ENCODE measurements at places on chromosomes 3 and 15.

DNA sequence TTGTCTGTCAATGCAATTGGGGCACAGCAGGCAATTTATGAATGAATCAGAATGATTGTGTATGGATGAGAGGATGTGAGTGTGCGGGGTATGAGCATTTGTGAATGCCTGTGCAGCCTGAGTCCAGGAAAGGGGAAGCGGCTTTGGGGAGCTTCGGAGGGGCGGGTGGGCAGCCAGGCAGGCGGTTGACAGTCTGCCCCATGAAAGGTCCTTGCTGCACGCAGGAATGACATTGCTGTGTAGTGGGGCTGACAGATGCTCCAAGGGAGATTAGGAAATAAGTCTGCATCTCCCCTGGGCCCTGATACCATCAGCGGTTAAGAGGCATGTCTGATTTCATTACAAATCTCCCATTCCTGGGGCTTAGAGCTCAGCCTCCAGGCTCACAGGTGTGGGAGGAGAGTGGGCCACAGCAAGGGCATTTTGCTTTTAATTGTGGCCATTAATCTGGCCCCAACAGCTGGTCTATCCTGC, 26.4 kb upstream of the TSPAN3 start:
- no peak for DNase-seq

DNA sequence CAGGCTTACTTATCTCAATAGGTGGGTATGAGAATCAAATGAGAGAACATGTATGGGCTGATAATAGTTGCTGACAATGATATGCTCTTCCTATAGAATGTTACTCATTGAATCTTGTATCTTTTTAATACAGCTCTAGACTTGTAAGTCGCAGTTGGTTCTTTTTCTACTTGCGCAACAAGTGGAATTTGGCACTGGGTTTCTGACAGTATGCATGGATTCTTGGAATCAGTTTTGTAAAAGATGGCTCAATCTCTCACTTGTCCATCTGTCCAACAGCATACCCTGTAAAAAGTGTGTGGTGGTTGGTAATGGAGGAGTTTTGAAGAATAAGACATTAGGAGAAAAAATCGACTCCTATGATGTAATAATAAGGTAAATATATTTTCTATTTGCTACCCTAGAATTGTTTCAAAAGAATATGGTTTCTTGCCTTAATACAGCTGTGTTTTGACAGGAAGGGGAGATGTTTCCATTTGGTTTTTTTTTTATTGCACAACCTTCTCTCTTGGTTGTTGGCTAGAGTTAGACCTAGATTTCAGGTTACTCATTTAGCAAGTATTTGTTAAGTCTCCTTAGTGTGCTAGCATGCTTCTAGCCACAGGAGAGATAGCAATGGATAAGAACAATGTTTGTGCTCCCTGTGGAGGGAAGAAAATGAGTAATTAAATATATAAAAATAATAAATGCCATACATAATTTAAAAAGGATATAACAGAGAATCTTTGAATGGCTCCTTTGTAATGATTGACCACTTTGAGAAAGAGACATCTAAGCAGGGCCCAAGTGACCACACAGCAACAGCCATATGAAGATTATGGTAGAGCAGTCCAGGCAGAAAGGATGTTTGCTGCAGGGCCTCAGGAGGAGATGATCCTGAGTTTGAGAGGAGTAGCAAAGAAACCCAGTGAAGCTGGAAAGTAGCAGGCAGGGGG, 21.8 kb downstream of the ST3GAL6 start:
- no peak for DNase-seq

DNA sequence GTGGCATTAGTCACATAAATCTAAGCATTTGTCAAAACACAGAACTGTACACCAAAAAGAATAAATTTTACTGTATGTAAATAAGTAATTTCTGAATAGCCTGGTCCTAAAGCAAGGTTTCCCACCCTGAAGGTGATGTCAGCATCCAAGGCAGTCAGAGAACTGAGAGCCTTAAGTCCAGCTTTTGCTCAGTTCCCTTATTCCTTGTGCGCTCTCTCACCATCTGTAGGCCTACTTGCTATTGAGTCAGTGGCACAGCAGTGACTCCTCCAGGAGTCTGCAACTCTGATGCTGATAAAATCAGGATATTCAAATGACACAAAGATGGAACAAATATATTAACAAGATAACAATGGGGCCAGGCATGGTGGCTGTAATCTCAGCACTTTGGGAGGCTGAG, 22.3 kb downstream of the VPS39 start:
- DNase-seq: no peak

DNA sequence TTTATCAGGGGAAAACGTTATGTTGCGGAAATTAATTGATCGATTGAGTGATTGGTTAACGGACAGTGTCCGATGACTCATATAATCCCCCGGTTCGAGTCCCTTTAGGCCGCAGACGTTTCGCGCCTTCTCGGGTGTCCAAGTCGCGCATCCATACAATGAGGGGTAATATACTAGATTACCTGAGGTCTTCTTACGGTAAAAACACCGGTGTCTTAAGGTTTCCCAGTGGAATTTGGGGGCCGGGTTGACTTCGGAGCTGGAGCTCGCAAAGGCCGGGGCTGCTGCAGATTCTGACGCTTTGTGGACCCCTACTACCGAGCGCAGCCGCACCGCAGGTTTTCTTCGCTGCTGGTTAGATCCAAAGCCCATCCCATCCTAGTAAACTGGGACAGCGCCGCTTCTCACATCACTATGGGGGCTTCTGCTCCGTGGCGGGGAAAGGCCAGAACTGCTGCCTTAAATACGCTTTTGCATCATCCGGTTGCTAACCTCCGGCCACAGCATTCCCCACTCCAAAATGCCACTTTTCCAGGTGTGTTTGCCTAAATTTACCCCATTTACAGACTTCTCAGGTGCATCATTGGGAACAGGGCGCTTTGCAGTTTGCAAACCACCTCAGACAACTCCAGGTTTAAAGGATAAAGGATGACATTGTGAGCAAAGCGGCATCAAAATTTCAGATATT, 858 bp upstream of the SACM1L start:
- no peak for DNase-seq

DNA sequence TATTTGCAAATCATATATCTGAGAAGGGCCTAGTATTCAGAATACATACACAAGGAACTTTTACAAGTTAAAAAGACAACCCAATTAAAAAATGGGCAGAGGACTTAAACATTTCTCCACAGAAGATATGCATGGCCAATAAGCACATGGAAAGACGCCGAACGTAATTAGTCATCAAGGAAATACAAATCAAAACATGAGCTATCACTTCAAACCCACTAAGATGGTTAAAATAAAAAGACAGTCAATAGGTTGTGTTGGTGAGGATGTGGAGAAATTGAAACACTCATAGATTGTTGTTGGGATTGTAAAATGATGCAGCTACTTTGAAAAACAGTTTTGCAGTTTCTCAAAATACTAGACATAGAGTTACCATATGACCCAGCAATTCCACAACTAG, 61.2 kb upstream of the NEO1 start:
- DNase-seq: no peak

GRCh38 chr15:73930371-73930770, 4.1 kb downstream of the LOXL1 start:
- no peak for DNase-seq

DNA sequence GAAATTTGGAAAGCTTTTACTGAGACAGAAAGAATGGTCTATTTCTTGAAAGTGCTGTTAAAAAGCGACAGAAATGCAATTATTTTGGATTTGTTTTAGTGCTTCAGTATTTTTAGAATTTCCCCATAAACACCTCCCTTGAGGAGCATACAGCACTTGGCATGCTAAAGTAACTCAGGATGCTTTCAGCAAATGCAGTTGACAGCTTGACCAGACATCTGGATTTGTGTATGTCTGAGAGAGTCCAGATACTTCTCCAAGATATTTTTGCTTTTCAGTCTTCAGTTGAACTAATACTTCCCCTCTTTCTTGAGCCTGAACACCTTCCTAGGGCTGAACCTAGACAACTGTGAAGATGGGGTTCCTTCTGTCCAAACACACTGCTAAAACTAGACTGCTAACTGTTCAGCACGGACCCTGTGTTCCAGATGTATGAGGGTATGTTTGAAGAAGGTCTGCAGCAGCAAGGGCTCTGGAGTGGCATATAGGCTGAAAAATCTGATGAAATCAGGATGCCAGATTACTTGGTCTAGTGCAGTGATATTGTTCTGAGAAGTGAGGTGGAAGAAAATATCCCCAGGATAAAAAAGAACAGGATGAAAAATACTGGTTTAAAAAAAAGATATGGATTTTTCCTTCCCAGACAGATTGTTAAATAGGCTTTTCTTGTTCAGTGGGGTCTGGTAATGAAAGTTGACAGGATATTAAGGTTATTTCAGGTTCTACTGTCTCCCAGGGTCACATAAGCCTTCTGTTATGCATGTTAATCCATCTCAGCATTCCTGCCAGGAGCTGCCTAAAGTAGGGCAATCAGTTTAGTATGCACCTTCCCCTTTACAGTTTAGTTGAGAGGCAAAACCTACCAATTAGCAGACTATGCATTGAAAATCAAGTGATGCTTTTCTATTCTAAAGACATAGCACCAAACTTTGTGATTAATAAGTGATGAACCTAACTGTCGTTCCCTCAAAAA, 516.9 kb upstream of the TBL1XR1 start:
- no peak for DNase-seq

- no peak for DNase-seq
These were observed 55.0 kb downstream of the CFAP20DC start for GRCh38 chr3:58994746-58995330.

DNA sequence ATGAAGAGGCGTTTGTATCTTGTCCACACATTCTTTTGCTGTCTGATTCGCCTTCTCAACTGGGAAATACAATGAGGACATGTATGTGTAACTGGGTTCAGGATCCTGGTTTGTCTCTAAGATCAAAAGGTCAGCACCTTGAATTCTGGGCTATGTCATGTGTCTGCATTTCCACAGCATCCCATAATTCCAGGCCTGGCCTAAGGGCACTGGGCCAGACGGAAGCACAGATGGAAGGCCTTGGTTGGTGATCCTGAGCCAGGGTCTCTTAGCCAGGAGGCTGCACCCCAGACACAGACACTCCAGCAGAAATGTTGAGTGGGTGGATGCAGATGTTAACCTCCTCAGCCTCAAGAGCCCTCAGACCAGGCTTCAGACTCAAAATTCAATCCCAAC, 23.7 kb upstream of the HERC1 start:
- DNase-seq: no peak

- no peak for DNase-seq
These were observed 22.3 kb downstream of the RNU5B-1 start for GRCh38 chr15:65326818-65327217.

DNA sequence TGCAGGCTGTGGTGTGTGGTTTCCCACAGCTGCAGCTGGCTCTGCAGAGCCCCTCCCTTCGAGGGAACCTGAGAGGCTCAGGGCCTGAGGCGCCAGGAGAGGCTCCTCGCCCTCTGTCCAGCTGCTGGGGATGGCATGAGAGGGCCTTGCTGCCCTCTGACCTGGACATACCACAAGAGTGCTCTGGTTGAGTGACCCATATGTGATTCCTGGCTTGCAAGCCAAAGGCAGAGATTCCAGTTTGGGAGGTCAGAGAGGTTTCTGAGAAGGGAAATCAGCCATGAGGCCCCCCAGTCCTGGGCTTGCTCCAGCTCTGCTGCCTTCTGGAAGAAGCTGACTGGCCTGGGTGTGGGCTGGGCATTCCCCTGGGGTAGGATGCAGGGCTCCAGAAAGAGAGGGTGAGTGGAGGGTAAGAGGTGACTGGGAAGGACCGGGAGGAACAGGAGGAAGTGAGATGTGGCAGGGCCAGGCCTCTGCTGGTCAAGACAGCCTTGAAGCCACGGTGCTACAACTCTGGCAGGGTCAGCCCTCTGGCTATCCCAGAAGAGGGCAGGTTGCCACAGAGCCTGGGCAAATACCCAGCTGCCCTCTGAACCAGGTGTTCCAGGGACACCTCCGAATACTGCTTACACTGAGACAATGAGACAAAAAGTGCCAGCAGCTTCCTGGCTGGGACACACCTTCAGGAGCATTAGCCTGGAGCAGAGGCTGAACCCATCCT, 16.0 kb upstream of the SRP14 start:
- DNase-seq: no peak

DNA sequence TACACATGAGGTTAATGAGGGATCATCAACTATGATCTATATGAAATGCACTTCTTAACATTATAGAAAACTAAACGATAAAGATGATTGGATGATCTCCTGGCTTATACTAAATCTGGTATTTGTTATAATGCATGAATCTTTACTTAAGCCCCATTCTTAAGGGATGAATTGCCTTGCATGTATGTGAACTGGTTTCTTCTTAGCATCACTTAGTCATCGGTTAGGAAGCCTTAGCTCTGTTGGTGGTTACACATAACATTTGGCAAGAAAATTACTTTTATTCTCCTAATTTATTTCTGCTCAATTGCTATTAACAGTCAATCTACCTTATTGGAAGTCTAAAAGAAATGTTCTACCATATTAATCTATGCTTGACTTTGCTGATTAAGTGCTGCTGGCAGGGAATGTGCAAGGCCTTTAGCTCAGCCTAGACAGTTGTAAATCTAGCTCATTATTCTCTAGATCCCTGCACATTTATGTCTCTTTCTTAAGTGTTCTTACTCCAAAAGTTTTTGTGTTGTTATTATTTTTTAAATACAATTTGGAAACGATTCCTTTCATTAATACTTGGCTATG, 356.0 kb downstream of the ZPLD1 start:
- no peak for DNase-seq

DNA sequence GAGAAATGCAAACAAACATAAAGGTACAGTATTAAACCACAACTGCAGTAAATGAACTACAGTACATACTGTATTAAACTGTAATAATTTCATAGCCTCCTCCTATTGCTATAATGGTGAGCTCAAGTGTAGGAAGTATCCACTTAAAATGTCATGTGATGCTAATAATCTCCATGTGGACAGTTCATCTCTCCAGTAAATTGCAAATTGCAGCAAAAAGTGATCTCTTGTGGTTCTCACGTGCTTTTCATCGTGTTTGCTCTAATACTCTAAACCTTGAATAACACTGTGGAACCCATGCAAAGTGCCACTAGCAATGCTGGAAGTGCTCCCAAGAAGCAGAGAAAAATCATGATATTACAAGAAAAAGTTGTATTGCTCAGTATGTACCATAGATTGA, 9.2 kb upstream of the FNDC3B start:
- DNase-seq: no peak

GRCh38 chr15:25609371-25609770, 170.5 kb upstream of the UBE3A start:
- no peak for DNase-seq
